ENCODE measurements at places on chromosomes 6 and 20. TPM values are rescaled to one million over a fixed set of nuclear protein-coding genes. Genes with fewer than 3 reads are reported as not detected.

The PACRG gene
- total RNA-seq: 1.6 TPM

The GPR6 gene
- total RNA-seq: not detected

The TPD52L1 gene
- 11.1 TPM for total RNA-seq

The LINC00237 gene
- total RNA-seq: not detected

The NKAPL gene
- 0.73 TPM for total RNA-seq

The BHLHE23 gene
- total RNA-seq: not detected

The BMP5 gene
- not detected for total RNA-seq

The AVP gene
- total RNA-seq: not detected

The OTOR gene
- not detected for total RNA-seq

The SLC13A3 gene
- 2.4 TPM for total RNA-seq

The TRERF1 gene
- total RNA-seq: 10.2 TPM

The IL17A gene
- not detected for total RNA-seq

The GMPR gene
- 5.7 TPM for total RNA-seq

The BPI gene
- not detected for total RNA-seq

The EYA4 gene
- 3.4 TPM for total RNA-seq

The SLC17A9 gene
- 13.0 TPM for total RNA-seq

The SLC22A16 gene
- not detected for total RNA-seq

The HEBP2 gene
- 60.5 TPM for total RNA-seq

The L3MBTL3 gene
- 11.4 TPM for total RNA-seq

The WDR46 gene
- total RNA-seq: 68.6 TPM

The NR2E1 gene
- not detected for total RNA-seq

The BPIFB1 gene
- not detected for total RNA-seq

The WFDC12 gene
- total RNA-seq: not detected

The LY6G6C gene
- total RNA-seq: not detected

The C20orf144 gene
- total RNA-seq: 0.36 TPM

The PRR18 gene
- total RNA-seq: not detected

The TFAP2D gene
- not detected for total RNA-seq

The FHL5 gene
- total RNA-seq: not detected

The CD93 gene
- total RNA-seq: 0.32 TPM

The CLPSL2 gene
- total RNA-seq: not detected

The PLCB4 gene
- 55.3 TPM for total RNA-seq

Measured in hair follicle dermal papilla cell (primary cell).